ENCODE measurements at places on chromosomes 1 and 21.

DNA sequence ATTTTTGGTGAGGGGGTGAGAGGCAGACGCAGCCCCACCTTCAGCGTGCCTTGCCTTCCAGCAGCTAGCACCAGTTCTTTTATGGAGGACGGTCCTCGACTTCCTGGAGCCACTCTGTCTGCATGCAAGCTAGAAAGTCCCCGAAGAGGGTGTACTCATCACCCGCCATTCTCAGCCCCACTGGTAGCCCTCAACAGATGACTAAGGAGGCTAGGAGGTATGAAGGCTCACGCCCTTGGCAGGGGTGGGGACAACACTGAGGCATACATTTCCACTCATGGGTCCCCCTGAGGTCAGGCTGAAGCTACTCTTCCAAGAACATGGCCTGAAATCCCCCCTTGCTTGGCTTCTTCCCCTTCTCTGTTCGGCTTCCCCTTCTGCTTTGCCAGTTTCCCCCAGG, 8.9 kb upstream of the PTPRF start:
- no peak for DNase-seq

DNA sequence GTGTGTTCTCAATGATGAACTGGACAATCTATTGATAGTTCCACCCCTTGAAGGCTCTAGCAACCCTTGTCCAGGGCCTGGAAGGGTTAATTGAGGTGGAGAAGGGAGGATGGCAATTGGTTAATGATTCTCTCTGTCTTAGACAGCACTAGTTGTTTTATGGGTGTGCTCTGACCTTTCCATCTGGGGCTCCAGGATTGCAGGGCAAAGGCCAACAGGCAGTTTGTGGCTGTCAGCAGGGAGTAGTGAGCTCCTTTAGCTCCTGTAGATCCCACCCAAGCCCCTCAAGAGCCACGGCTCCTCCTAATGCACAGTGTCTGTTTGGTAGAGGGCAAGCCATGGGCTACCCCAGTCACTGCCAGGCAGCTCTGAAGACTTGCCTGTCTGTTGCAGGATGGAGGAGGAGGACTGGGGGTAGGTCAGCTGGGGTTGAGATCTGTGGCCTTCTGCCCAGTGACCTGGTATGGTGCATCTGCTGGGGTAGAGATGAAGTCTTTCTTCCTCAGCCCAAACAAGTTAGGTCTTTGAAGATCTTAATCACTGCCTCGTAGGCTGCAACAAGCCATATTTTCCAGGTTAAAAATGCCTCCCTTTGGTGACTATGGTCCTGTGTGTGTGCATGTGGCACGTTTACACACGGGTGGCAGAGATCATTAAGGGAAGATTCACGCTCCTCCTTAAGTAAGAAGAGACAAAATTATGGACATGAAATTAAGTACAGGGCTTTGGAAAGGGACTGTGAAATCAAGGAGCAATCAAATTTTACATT, 7.7 kb downstream of the MROH7 start:
- DNase-seq, result no peak

GRCh38 chr1:26391450-26391849, 18.9 kb upstream of the ZNF683 start:
- DNase-seq, result peak; percentile 54

- DNase-seq, result no peak
Measured at GRCh38 chr1:66357478-66358197, 176.3 kb upstream of the SGIP1 start.

- no peak for DNase-seq
Measured at GRCh38 chr1:196193896-196194559, 414.2 kb downstream of the KCNT2 start.

Measured in stimulated activated CD8-positive, alpha-beta memory T cell treated with anti-CD3 and anti-CD28 coated beads, Interleukin-4, amount 100 ng/mL, for 48 hours (primary cell).